ENCODE measurements at places on chromosomes 4 and X.

DNA sequence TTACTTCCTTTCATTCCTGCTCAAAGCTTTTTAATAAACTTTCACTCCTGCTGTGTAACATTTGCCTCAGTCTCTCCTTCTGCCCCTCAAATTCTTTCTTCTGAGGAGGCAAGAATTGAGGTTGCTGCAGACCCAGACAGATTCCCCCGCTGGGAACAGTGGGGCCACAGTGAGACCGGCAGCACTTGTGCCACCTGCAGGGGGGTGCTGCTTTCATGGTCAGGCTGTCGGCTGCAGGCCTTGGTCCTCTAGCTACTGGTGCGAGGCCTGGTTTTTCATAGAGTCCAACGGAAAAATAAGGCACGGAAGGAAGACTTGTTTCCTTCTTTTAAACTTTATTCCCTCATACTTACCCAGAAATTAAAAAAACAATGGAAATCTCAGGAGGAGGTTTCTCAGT lies 296.7 kb downstream of the NR3C2 start:
- no peak for DNase-seq

GRCh38 chr4:122826079-122826527 lies 528 bp upstream of the FGF2 start:
- no peak for DNase-seq

DNA sequence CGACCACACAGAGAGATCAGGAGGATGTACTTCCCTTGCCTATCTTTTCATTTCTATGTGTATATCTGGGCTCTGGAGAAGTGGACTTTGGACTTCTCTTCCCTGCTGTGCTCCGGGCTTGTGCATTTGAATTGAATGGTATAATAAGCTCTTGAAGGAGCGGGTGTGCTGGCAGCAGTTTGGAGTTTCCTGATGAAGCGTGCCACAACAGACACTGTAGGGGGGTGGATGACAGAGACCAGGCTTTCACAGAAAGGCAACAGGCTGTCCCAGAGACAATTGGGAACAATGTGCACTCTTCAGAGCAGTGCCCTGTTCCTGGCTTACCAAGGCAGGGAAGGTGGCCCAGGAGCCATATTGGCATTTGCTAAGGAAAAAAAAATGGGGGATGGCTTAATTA lies 170.1 kb downstream of the FRMPD4 start:
- no peak for DNase-seq

DNA sequence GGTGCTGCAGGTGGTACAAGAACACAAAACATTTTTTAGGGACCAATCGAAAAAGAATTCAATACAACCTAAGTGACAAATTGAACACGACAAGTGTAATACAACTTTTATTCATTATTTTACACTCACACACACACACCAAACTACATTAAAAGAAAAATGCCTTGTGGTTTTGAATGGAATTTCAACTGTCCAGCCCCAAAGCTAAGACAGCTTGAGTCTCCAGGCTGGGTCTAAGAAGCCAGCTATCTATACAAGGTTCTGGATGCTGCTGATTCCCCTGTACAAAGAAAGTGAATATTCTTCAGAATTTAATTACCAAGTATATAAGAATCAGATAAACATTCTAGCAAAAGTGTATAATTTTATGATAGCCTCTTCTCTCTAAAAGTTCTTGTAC lies 118.2 kb downstream of the PPP3CA start:
- DNase-seq, result peak; percentile 79

DNA sequence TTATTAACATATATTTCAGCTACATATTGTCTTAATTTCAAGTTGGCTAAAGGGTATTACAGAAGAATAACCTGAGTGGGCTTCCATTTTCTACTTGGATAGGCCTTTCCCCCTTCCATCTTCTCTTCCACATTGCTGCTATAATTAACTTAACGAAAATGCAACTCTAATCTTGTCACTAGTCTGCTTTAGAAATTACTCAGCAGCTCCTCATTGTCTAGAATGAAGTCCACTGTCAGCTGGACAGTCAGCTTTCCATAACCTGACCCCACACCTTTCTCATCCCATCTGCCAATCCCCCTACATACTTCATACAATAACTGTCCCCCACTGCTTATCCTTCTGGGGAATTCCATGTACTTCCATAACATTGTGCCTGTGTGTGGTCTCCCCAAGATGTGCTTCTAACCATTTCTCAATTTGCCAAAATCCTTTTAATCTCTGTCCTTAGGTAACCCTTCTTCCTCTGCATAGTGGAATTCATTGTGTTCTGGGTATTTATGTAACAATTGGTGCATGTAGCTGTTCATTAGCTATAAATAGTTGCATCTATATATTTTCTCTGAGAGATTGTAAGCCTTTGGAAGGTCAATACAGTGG lies 4.8 kb downstream of the MND1 start:
- DNase-seq, result no peak

DNA sequence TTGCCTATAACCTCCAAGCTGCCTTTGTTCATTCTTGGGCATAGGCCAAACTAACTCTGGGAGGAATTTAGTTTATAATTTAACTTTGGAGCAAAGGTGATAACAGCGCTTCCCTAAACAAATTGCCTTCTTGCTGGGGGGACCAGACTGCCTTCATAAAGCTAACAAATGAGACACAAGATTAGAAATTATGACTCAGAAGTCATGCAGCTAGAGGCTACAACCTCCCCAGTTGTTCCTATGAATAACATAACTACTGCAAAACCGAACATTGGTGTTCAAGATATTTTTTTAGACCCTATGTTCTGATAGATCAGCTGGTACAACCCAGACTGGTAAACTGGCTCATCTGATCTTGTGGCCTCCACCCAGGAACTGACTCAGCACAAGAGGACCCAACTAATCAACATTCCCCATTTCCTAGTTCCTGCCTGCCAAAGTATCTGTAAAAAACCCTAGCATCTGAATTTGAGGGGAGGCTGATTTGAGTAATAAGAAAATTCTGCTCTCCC lies 22.0 kb upstream of the TMPRSS11B start:
- DNase-seq, result peak; percentile 30

GRCh38 chr4:31518796-31519250 lies 798.7 kb downstream of the PCDH7 start:
- peak; percentile 53 for DNase-seq

DNA sequence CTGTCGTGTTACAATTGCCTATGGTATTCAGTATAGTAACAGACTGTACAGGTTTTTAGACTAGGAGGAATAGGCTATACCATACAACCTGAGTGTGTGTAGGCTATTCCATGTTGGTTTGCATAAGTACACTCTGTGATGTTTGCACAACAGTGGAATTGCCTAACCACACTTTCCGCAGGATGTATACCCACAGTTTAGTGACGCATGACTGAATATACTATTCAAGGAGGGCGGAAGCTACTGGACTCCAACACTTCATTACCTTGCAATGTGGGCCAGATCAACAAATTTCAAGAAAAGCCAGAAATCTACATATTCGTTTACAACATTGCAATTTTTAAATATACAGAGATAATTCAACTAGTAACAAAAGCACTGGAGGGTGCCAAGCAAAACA lies 317.2 kb downstream of the PDGFC start:
- no peak for DNase-seq

DNA sequence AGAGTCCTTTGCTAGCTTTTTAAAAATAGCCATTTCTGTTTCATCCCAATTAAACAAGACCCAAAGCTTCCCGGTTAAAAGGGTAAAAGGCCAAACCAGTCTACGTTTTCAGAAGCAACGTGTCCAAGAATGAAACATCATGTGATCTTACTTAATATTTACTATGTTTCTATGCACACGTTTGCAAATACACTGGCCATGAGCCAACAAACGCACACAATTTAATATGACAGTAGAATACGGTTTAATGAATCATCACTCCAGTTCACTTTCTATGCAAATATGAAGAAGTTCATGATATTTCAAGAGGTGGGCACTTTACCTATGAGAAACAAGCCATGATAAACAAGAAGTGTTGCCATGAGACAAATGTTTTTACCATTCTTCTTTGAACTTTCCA lies 4.3 kb downstream of the NR0B1 start:
- DNase-seq, result no peak

DNA sequence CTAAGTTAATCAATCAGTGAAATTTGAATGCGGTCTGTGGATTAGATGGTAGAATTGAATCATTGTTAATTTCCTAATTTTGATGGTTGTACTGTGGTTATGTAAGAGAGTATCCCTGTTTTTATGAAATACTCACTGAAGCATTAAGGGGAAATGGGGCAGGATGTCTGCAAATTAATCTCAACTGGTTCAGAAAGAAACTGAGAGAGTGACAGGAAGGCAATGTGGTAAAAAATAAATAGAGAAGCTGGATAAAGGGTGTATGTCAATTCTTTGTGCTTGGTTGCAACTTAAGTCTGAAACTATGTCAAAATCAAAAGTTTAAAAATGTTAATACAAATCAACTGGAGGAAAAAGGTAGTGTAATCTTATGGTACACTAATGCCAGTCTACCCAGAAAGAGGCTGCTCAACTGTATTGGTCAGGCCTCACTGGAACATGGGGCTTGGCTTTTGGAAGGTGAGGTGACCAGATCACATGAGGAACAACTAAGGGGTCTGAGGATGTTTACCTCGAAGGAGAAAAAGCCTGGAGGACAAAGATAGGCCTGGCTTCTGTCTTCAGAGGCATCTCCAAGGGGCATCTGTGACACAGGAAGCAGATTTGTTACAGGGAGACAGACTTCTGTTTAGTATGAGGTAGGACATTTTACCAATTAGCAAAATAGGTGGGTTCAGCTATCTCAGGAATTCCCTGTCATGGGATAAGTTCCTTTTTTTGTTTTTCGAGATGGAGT lies 83.1 kb downstream of the DLG3 start:
- no peak for DNase-seq

GRCh38 chr4:140152751-140153418 lies 1.1 kb downstream of the MAML3 start:
- DNase-seq, result peak; percentile 38

GRCh38 chr4:7821245-7822136 lies 118.2 kb downstream of the AFAP1 start:
- DNase-seq, result peak; percentile 38

DNA sequence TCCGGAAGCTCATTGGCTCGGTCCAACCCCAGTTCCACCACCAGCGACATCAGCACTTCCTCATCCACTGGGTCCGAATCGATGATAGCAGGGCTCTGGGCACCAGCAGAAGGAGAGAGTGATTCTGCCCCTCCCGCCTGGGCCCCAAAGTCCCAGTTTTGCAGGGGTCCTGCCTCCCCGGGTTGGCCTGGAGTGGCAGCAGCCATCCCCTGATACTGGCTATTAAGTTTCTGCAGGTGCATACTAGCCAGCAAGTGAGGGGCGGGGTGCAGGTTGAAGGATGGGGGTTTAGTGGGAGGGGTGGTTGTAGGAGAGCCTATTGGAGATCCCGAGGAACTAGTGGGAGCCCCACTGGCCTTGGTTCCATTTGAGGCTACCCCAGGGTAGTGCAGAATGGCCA lies 3.9 kb downstream of the CITED1 start:
- DNase-seq, result no peak

DNA sequence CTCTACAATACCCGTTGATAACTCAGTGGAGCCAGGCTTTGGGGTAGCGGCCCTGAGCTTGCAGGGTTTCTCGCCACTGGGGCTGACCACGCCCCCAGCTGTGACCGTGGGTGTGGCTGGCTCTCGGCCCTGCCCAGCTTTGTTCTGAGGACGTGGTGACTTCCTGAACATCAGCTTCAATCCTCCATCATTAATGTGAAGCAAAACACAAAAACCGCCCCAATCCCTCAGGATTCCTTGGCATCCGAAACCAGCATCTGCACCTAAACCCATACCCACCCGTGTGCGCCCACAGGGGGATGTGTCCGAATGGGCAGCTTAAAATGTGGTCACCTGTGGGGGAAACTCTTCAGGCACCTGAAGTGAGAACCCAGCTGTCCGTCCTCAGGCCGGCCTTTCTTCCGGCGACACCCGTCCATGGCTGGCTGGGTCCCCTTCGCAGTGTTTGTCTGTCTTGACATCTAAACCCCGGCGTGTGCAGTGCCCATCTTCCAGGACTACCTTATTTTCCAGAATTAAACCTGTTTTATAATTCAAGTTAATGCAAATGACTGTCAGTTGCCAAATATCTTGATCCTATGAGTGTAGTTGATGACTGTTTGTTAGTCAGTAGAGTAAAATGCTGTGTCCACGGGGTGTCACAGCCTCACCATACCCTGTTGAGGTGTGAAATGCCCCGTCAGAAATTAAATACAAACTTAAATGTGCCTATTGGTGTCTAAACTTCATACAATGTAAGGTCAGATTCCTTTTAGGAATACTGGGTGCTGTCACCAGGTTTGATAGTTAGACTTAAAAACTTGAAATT lies 27.3 kb downstream of the NELFA start:
- peak; percentile 30 for DNase-seq

DNA sequence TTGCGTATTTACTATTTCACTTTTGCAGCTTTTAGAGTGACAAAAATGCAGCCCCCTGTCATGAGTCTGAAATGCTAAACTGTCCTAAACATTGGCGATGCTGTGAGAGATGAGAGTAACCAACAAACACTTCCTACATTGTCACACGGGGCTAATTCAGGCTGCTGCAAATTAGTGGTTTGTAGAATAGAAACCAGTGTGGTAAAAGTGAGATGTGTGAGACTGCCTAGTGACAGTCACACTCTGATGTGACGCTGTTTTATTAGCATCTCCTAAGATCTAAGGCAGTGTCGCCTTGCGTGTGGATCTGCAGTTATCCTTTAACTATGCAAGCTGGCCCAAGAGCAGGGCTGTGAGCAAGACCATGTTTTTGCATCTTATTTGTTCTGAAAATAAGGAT lies 800.2 kb upstream of the TENM3 start:
- no peak for DNase-seq

- DNase-seq, result no peak
Measured at GRCh38 chr4:149531861-149532260, 283.8 kb downstream of the IQCM start.

DNA sequence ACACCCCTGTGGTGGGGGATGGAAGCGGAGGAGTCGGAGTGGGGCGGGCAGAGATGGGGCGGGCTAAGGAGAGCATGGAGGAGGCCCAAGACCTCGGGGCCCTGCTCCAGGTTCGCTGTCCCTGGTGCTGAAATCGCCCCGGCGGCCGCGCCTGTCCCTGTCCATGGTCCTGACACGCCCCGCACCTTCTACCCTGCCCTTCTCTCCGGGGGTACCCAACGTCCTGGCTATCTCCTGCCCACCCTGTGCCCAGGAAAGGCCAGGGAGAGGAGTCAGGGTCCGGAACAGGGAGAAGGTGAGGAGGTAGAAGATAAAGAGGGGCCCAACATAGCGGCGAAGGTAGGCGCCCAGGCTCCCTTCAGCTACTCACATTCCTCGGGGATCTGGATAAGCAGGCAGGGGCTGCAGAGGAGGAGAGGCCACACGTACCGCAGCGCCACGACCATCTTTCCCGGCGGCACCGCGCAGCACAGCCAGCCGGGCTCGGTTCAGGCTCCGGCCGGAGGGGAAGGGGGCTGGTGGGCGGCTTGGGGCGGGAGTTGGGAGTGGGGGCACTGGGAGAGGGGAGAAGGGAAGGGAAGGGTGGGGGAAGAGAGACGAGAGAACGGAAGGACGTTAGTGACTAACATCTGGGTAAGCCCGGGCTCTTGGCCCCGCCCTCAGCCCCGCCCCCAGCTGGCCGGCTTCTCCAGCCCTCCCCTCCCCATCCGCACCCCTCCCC lies 10.4 kb downstream of the L1CAM start:
- peak; percentile 21 for DNase-seq

Measured in fibroblast of skin of back (primary cell).